ENCODE measurements at places on chromosomes 3 and 15.

DNA sequence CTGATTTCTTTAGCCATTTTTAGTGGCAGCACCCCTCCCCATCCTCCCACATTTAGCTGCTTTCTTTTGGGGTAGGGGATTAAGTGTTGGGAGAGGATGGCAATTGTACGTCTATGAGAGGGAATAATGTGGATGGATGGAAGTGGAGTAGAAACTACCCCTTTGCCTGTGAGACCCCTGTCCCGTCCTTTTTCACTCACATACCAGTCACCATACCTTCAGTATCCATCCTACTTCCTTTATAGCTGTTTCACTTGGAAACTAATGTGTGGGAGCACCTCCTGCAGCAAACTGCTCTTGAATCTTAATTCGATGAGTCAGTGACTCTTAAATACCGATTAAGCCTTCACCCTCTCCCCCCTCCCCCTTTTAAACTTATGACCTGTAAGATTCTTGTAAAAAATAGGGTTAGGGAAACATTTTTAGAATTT lies 730 bp downstream of the SPRED1 start:
- H3K4me1 ChIP-seq, result peaks cover 46% of the 10 kb centered on the region
- H3K4me3 ChIP-seq, result peak overlapping the region; percentile 89
- DNase-seq, result peak; percentile 67

DNA sequence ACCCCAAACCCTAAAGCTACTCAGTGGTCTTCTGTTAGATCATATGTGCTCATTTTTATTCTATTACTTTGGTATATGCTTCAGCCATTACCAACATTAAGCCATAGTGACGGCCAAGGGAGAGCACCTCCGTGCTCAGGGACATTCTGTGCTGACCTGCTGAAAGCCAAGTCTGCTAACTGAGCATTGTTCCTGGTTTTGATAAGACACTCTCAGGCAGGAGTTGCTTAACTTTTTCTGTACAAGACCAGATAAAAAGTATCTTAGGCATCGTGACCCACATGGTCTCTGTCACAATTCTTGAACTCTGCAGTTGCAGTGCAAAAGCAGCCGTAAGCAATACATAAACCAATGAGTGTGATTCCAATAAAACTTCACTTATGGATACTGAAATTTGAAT lies 100.6 kb downstream of the KLHL25 start:
- no peak overlapping the region for H3K4me3 ChIP-seq
- peaks cover 58% of the 10 kb centered on the region for H3K4me1 ChIP-seq
- no peak for DNase-seq
- peak overlapping the region; percentile 94 for H3K27ac ChIP-seq

DNA sequence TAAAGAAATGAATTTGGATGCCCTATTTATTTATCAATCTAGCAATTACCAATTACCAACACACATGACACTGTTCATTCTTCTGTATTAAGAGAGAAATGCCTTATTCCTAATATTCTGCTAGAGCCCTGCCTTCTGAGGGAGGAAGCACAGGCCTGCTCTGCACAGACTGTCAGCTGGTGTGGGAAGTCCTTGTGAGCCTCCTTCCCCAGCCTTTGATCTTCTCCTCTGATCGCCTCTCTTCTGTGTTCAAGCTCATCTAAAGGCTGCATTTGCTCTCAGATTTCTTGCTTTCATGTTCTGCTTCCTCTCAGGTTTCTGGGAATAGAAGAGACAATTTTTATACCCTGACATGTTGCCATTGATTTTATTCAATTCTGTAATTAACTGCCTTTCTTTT lies 290.6 kb upstream of the UMPS start:
- no peak overlapping the region for H3K27ac ChIP-seq
- DNase-seq, result no peak
- H3K27me3 ChIP-seq, result 0 out of 2 replicates have a peak, but pooled peaks cover 2% of the 10 kb centered on the region
- no peaks in the 10 kb centered on the region for H3K36me3 ChIP-seq

GRCh38 chr3:107382631-107383030 lies 5.4 kb downstream of the CCDC54 start:
- no peaks in the 10 kb centered on the region for H3K4me1 ChIP-seq
- H3K36me3 ChIP-seq, result no peaks in the 10 kb centered on the region
- DNase-seq, result no peak
- no peak overlapping the region for H3K4me3 ChIP-seq
- H3K27me3 ChIP-seq, result 0 out of 2 replicates have a peak, but pooled peaks cover 2% of the 10 kb centered on the region

GRCh38 chr3:172415323-172415722 lies 32.9 kb downstream of the GHSR start:
- no peak overlapping the region for H3K27ac ChIP-seq
- DNase-seq, result no peak
- no peaks in the 10 kb centered on the region for H3K36me3 ChIP-seq
- H3K4me1 ChIP-seq, result no peaks in the 10 kb centered on the region
- no peaks in the 10 kb centered on the region for H3K27me3 ChIP-seq

- DNase-seq, result no peak
- no peak overlapping the region for H3K4me3 ChIP-seq
Measured at GRCh38 chr3:173249457-173249856, 108.4 kb upstream of the SPATA16 start.

DNA sequence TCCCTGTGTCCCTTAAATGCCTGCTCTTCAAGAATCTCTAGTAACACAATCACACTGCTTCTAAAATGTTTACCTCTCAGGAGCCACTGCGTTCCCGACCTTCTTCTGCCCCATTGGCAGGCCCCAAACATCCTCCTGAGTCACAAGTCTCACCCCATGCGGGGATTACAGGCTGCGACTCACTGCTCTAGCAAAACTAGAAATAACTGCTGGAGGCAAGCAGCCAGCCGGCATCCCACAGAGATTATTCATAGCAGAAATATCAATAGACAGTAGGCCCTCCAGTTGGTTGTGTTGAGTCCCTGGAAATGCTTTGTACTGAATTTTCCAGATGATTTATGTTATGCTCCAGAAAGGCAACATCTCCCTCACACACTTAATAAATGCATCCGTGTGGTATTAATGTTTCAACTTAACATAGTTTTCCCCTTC lies 64.8 kb downstream of the RFTN1 start:
- H3K4me1 ChIP-seq, result peaks cover 99% of the 10 kb centered on the region
- peak overlapping the region; percentile 15 for H3K4me3 ChIP-seq
- H3K36me3 ChIP-seq, result peaks cover 39% of the 10 kb centered on the region
- H3K27ac ChIP-seq, result peak overlapping the region; percentile 99
